ENCODE measurements at places on chromosomes 16 and 17. TPM values are rescaled to one million over a fixed set of nuclear protein-coding genes. Genes with fewer than 3 reads are reported as not detected.

- no peaks in the 10 kb centered on the region for H3K36me3 ChIP-seq
- H3K27ac ChIP-seq: no peak overlapping the region
- no peak for DNase-seq
- H3K4me1 ChIP-seq: no peaks in the 10 kb centered on the region
Measured at GRCh38 chr17:34389126-34389750, 26.2 kb upstream of the CCL1 start.

GRCh38 chr17:69608141-69608540 is 193.6 kb downstream of the MAP2K6 start:
- H3K27ac ChIP-seq: no peak overlapping the region
- no peaks in the 10 kb centered on the region for H3K36me3 ChIP-seq
- H3K4me1 ChIP-seq: peaks cover 11% of the 10 kb centered on the region
- no peak for DNase-seq
- H3K4me3 ChIP-seq: no peak overlapping the region

HS3ST6 gene
- total RNA-seq: 1.0 TPM

JMJD8 gene
- total RNA-seq: 59.6 TPM

ACSF3 gene
- total RNA-seq: 29.5 TPM
